T-helper 17 cell (primary cell): ENCODE measurements at places on chromosomes 12 and 14. TPM values are rescaled to one million over a fixed set of nuclear protein-coding genes. Genes with fewer than 3 reads are reported as not detected.

The RNASE3 gene
- not detected for total RNA-seq

The TAS2R7 gene
- not detected for total RNA-seq

The CLEC1A gene
- not detected for total RNA-seq

The CRIP2 gene
- total RNA-seq, result 58.8 TPM

The BIN2 gene
- 233 TPM for total RNA-seq

The OR10P1 gene
- not detected for total RNA-seq

The VDR gene
- 4.5 TPM for total RNA-seq

The ADAM21 gene
- not detected for total RNA-seq

The CCDC175 gene
- total RNA-seq, result 0.39 TPM

The JAG2 gene
- total RNA-seq, result 0.55 TPM

The KERA gene
- not detected for total RNA-seq

The CD163 gene
- 2.9 TPM for total RNA-seq

The KRT3 gene
- not detected for total RNA-seq

The TIMELESS gene
- total RNA-seq, result 5.1 TPM

The SLCO1B1 gene
- not detected for total RNA-seq
